ENCODE measurements at places on chromosomes 12 and 14.
A peak's percentile ranks its signal among the peaks of the same experiment; 100 is the strongest.

- no peak for DNase-seq
Measured at GRCh38 chr14:24280797-24281460, 9.5 kb upstream of the RABGGTA start.

DNA sequence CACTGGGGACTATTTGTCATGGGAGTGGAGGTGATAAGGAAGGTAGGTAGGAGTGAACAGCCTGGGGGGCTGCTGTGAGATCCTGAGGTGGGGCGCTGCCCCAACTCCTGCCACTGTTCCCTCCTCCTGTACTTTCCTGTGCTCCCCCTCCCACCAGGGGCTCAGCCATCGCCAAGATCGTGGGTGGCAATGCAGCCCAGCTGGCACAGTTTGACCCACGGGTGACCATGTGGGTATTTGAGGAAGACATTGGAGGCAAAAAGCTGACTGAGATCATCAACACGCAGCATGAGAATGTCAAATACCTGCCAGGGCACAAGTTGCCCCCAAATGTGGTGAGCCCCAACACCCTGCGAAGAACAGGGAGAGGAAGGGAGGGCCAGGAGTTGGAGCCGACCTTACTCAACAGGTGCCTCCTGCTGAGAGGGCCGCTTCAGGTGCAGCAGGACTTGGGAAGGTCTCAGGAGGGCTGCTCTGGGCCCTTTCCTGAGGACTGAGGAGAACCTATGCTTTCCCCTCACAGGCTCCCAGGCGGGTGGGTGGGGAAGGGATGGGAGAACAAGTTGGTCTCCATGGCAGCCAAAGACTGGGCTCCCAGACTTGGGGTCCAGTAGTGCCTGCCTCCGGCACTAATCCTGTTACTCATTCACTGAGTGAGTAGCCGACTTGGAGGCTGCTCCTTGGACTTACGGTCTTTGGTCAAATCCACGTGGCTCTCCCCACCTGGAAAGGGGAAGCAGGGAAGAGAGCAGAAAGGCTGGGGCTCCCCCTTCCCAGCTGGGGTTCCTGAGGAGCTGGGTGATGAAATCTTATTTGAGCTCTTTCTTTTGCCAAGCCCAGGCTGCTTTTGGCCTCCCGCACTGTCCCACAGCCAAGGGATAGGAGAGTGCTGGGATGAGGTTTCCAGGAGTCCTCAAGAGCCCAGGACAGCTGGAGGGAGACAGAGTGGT, 884 bp downstream of the GPD1 start:
- DNase-seq: no peak

- no peak for DNase-seq
Measured at GRCh38 chr14:70278281-70278680, 81.2 kb downstream of the COX16 start.

- no peak for DNase-seq
Measured at GRCh38 chr14:102914474-102915291, 7.8 kb upstream of the AMN start.

GRCh38 chr12:31368666-31369361, 42.9 kb upstream of the SINHCAF start:
- DNase-seq: peak; percentile 34

DNA sequence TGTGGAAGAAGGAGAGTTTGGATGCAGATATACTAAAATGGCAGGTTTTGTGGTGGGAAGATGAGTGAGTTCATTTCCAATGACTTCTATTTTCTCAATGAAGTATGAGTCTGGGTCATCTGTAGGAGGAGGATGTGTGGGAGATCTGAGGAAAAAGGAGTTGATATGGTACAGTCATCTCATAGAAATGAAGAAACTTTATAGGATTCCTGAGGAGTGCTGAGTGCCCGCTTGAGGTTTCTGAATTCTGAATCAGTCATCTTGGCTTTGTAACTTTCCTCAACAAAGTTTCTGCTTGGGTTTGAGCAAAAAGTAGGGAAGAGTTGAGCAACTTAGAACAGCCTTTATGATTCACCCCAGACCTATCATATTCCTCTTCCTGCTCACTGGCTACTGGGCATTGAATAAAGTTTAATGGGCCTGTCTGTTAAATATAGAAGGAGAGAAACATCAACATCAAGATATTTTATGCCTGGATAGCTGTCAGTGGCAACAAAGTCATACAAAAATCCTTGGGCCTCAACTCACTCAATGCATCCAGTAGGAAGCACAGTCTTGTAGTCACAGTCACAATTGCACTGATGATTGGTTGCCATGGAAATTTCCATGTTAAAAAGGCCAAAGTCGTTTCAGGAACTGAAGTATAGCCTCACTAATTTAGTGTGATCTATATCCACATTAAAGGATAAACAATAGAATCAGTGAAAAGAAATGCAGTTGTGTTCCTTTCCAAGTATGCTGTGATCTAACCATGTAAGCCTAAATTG, 284.7 kb downstream of the DUSP6 start:
- no peak for DNase-seq

- DNase-seq: peak; percentile 66
Measured at GRCh38 chr14:69328317-69328716, 68.4 kb downstream of the GALNT16 start.

DNA sequence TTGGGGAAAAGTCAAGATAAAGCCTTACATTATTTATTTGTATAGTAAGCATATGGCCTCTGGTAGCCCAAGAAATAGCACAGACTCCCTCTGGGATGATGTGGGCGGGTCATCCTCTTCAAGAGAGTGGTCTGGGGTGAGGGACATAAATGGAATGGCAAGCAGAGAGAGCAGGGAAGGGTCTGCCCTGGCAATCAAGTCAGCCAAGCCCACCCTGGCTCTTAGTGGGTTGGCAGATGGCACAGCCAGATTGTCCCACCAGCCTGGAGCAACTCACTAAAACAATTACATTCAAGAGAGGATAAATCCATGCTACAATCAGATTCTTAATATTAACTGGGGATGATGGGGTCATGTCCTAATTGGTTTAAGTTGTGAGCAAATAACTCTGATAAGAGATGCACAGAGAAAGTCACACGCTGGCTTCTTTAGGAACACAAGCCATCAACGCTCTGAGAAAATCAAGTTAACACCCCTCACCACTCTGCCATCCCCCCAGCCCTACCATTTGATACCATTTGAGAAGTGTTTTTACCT, 2.8 kb upstream of the PELI2 start:
- DNase-seq: no peak

DNA sequence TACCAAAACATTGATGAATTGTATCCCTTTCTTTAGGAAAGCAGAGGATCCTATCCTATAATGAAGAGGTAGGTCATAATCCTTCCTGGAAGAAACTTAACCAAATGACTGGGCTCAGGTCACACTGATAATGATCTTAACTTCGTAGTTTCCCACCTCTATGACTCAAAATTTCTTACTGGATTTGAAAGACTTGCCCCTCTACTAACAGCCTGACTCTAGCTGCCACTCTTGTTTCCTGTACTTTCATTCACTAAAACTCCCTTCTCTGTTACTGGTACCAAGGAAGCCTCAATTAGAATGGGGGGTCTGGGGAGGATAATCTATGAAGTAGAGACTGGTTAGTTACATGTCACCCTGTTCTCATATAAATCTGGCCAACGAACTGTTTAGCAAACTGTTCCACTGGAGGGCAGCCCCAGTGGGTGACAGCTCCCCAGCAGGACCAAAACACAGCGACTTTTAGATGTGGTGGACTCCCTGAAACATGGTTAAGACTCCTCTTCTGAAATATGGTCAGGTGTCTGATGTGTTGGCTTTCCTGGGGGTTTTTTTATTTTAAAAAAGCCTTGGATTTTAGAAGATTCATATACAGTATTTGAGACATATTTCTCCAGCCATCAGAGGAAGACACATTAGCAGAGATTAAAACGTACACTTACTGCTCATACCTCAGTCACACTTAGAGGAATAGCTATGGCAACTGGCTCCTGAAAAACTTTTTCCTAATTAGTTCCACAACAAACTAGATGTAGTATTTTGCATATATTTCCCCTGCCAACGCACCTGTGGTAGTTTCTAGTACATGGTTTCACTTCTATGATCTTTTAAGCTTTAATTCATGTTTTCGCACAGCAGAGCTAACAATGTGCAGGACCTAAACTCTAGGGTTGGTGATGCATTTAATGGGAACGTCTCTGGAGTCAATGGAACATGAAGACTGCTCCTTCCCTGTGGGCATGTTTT, 72.3 kb downstream of the ACADS start:
- no peak for DNase-seq

- no peak for DNase-seq
Measured at GRCh38 chr12:64627771-64628170, 17.5 kb downstream of the RASSF3 start.

DNA sequence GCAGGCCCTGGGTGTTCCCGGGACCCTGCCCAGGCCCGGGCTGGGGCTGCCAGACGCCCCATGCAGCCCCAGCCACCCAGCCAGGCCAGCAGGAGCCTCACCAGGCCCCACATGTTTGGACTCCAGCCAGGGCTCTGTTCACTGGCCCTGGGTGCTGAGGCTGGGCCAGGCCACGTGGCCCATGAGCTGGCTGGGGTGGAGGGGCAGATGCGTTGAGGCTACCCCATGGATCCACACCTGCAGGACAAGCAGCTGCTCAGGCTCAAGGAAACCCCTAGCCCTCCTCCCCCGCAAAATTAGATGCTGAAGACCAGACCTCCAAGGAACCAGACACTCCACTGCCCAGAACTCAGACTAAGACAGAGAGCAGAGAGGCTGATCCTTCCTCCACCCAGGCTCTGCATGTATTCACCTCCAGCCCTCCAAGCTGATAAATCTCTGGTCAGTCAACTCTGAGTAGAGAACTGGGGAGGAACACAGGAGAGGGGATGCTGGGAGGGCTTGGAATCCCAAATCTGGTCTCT, 1.6 kb downstream of the CDH24 start:
- no peak for DNase-seq

- DNase-seq: no peak
Measured at GRCh38 chr12:1533205-1533601, 61.2 kb downstream of the FBXL14 start.

- no peak for DNase-seq
Measured at GRCh38 chr12:58254463-58255100, 313.2 kb downstream of the ATP23 start.

DNA sequence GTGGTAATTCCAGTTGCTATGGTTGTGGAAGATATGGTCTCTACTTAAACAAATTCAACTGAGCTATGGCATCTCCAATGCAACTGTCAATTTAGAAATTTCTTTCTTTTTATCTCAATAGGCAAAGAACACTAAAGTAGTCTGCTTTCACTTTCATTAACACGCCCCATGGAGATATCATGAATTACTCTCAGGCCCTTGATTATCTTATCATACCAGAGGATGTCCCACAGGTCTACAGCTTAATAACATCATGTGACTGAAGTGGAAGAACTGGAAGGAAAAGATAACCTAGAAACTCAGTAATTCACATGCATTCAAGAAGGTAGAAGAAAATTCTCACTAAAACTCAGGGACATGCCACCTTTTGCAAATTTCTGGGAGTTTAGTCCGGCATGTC, 114.3 kb downstream of the FLRT2 start:
- no peak for DNase-seq

- peak; percentile 31 for DNase-seq
Measured at GRCh38 chr12:81597928-81598604, 161.1 kb downstream of the PPFIA2 start.

DNA sequence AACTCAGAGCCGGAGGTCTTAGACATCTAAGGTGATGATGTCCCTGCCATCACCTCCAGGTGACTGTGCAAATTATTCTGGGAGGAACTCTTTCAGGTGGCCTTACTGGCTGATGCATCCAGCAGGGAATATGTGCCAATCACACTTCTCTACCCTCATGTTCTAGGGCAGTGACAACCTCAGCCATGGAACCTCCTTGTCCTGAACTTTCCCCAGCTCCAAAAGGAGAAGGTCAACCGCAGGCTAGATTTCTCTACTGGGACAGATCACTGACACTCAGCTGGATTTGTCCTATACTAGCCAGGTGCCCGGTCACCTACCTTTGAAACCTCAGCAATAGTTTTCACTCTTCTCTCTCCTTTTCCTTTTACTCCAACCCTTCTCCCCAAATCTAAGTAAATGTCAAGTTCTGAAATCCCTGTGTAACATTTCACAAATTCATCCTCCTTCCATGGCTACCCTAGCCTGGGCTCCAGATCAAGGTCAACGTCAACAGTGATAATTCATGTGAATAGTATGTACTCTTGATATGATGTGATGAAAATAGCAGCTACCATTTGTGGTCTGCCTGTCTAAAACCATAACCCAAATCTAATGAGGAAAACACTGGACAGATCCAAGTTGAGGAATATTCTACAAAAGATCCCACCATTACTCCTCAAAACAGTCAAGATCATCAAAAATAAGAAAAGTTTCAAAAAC, 115.0 kb upstream of the EGLN3 start:
- DNase-seq: no peak
